ENCODE measurements at places on chromosomes 11 and 22.

GRCh38 chr11:126768702-126769101, 231.9 kb downstream of the KIRREL3 start:
- DNase-seq: no peak

- DNase-seq: no peak
Observed at GRCh38 chr22:44181912-44182587, 1.3 kb downstream of the PARVG start.

DNA sequence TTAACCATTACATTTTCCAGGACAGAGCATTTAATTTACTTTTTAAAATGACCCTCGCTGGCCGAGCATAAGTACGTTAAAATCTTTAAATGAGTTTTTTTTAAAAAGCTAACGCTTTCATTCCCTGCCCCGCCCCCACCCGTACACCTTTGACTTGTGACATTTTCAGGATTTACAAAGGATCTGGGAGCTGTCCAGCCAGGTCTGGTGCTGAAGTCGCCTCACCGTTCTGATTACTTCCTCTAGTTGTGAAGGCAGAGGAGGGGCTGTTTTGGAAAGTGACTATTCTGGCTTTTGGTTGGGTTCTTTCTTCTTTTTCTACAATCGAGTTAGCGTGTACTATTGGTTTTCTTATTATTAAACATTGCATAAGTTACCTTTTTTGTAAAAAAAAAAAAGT, 2.9 kb downstream of the C11orf87 start:
- no peak for DNase-seq

- no peak for DNase-seq
Observed at GRCh38 chr11:131712897-131713296, 342.5 kb downstream of the NTM start.

DNA sequence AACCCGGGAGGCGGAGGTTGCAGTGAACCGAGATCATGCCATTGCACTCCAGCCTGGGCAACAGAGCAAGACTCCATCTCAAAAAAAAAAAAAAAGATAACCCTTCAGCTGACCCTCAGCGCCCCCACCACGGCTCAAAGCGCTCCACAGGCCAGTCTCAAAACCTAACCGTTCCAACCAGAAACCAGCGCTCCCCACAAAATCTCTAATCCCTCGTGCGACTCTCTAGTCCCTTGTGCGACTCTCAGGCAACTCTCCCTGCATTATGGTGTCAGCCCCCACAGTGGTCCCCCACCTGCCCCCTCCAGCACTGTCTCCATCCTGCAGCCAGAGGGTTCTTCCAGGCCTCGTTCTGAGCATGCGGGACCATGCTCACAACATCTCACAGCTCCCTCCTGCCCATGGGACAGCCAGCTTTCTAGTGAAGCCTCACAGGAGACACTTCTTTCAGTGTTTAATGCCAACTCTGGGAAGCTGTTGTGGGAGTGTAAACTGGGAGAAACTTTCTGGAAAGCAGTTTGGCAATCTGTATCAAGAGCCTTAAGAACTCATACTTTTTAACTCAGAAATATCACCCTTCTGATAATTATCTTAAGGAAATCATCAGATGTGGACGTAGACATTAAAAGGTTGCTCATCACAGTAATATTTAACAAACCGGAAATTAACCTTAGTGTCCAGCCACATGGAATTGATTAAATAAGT, 4.2 kb upstream of the RASGRP2 start:
- DNase-seq: no peak
